ENCODE measurements at places on chromosomes 11 and 22.

DNA sequence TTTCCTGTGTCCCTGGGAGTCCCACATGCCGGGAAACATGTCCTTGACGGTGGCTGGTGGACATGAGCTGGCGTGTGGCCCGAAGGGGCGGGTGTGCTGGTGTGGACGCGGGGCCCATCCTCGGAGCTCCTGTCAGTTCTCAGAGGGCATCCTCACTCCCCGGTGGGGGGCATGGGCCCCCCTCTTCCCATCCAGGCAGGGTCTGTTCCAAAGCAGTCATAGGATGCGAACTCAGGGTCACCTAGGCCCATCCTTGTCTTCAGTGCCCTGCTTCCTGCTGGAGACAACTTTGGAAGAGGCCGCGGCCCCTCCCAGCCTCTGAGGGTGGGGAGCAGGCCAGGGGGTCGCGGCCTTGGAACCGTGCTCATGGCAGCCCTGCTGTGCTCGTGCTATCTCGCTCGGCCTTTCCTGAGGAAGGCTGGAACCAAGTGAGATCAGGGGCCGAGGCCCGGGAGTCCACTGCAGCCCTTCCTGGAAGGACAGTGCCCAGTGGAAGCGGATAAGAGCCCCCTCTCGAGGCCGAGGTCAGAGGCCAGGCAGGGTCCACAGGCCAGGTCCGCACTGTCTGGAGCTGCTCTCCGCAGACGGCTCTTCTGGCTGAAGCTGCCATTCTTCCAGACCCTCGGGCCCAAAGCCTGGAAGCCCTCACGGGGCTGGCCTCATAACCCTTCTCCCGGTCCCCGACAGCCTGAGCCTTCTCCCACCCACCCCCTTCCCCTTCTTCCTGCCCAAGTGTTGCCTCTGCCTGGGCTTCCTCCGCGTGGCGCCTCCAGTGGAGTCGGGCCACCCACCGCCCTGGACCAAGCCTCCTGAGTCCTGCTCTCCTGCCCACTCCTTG lies 8.7 kb downstream of the GRK2 start:
- DNase-seq, result no peak

DNA sequence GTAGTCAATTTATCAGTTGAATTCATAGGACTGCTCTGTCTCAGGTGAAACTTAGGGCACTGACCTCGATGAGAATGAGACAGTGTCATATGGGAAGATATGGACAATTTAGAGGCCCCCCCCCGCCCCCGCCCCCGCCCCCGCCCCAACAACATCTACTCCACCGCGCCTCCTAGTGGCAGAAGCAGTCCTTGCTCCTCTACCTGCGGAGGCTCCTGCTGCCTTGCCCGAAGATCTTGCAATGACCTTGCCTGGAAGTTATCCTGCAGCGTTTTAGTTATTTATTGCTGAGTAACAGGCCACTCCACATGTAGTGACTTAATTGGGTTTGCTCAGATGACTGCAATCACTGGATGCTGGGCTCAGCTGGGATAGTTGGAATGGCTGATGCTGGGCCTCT lies 15.2 kb downstream of the SERPINH1 start:
- DNase-seq, result no peak

- no peak for DNase-seq
These were observed 77.0 kb downstream of the MICAL2 start for GRCh38 chr11:12187399-12187798.

- no peak for DNase-seq
These were observed 4.0 kb upstream of the SEC14L2 start for GRCh38 chr22:30392661-30393321.

GRCh38 chr11:128830290-128831173 lies 36.6 kb downstream of the KCNJ1 start:
- DNase-seq, result no peak

All from Right ventricle myocardium inferior (tissue), 1 donor.